ENCODE measurements at places on chromosomes 4 and X.

DNA sequence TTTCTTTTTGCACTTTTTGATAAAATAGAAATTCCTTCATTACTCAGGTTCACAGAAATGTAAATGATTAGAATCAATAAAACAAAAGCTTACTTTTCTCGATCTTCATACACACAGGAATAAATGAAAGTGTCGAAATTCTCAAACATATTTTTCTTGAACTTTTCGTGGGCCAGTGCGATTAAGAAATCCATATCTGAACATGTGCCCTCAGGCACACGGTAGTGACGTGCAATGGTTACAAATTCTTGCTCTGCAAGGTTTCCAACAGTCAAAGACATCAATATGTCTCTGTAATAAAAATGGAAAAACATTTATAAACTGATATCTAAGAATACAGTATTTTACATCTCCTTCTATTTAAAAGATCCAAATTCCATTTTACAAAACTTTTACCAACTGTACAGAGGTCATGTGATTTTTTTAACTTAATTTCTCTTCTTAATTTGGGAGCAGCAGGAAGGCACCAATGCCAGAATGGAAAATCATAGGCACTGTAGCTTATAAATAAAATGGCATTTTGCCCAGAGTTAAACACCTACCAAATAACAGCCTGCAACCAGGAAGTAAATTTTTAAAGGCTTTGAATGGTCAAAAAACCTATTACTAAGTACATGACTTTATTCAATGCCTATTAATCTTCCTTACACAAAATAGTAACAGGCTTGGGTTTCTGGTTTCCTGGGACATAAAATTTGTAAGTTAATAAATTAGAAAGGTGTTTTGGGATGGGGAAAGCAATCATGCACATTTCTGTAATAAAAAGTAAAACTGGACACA is 165.0 kb downstream of the EFHC2 start:
- H3K4me1 ChIP-seq = no peaks in the 10 kb centered on the region
- no peak for DNase-seq
- no peaks in the 10 kb centered on the region for H3K36me3 ChIP-seq
- H3K4me3 ChIP-seq = no peak overlapping the region
- no peak overlapping the region for H3K27ac ChIP-seq
- H3K27me3 ChIP-seq = no peaks in the 10 kb centered on the region

GRCh38 chrX:119729408-119730201 is 28.8 kb upstream of the SOWAHD start:
- H3K27ac ChIP-seq = no peak overlapping the region
- H3K36me3 ChIP-seq = no peaks in the 10 kb centered on the region

DNA sequence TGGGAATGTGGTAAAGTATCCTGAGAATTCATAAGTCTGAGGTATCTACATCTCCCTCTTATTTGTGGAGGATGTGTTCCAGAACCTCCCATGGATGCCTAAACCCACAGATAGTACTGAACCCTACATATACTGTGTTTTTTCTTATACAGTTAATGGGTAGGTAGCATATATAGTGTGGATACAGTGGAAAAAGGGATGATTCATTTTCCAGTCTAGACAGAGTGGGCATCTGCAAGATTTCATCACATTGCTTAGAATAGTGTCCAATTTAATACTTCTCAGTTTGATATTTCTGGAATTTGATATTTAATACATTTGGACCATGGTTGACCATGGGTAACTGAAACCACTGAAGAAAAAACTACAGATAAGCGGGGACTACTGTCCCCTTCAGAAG is 155.0 kb upstream of the ANKRD50 start:
- no peak overlapping the region for H3K4me3 ChIP-seq
- no peaks in the 10 kb centered on the region for H3K36me3 ChIP-seq
- no peak overlapping the region for H3K27ac ChIP-seq
- no peaks in the 10 kb centered on the region for H3K4me1 ChIP-seq
- DNase-seq = no peak
- no peaks in the 10 kb centered on the region for H3K27me3 ChIP-seq

GRCh38 chrX:35726176-35726575 is 72.0 kb upstream of the MAGEB16 start:
- H3K27ac ChIP-seq = no peak overlapping the region
- H3K4me1 ChIP-seq = no peaks in the 10 kb centered on the region
- no peaks in the 10 kb centered on the region for H3K36me3 ChIP-seq
- H3K27me3 ChIP-seq = no peaks in the 10 kb centered on the region

DNA sequence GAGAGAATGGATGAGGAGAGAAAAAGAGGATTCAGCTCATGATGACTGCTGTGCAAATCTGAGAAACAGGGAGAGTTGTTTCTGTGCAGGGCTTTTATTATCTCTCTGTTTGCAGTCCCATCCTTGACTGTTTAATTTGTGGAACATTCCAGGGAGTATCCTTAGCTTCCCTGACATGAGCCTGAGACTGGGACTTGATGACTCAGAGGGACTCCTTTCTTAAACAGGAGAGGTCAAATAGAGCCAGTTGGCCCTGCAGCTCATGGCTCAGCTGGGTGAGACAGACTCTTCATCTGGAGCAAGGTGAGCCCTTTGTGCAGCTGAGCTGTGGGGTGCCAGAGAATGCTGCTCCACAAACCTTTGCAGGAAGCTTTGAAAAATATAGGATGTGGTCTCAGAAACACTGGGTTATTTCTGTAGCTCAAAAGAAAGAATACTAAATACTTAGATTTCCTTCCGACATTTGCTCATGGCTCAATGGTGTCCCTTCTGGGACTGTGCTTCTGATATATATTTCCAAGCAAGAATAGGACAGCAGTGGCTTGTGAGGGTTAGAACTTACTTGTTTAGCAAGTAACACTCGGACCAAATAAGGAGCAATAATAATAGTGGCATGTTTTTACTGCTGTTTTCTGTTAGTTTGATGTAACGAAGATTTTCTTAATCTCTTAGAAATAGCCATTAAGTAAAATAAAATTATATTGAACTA is 14.5 kb downstream of the ARHGAP24 start:
- H3K27ac ChIP-seq = no peak overlapping the region
- H3K4me3 ChIP-seq = no peak overlapping the region
- DNase-seq = no peak
- no peaks in the 10 kb centered on the region for H3K36me3 ChIP-seq
- no peaks in the 10 kb centered on the region for H3K27me3 ChIP-seq

DNA sequence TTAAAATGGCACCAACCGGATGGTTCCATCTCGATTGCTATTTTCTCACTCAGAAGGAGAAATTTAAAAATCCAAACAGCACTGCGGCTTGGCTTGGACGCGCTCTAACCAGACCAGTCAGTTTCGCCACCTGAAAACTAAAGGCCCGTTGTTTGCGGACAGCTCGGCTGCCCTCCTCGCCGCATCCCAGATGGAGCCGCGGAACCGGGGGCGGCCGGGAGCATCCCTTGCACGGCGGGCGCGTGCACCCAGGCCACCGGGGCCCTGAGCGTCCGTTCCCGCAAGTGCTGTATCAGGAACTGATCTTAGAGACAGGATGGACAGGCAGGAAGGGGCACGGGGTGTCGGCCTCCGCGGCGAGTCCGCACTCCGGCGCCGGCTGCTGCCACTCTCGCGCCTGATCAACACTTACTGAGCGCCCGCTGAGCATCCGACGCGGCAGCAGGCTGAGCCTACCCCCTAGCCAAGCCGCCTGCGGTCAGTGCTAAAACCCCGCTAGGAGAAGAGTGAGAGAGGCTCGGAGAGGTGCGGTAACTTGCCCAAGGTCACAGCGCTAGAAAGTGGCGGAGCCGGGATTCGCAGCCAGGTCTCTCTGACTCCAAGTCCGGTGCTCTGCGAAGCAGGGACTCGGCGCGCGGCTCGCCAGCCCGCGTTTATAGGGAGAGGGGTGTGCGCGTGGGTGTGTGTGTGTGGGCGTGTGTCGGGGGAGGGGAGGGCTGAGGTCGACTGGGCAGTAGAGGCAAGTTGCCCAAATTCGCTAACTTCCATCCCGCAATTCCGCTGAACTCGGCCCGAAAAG is at the start of gene CITED1:
Gene CITED1 (minus strand): TSS at position 629 of the 799 bp plus-strand sequence. CDS start 3,045 bp downstream, outside the sequence.
- H3K4me3 ChIP-seq = peak within 1 kb of the TSS; percentile 93
- H3K27me3 ChIP-seq = peaks cover 69% of the 10 kb centered on the region
- DNase-seq = no peak
- no peaks in the 10 kb centered on the region for H3K36me3 ChIP-seq

DNA sequence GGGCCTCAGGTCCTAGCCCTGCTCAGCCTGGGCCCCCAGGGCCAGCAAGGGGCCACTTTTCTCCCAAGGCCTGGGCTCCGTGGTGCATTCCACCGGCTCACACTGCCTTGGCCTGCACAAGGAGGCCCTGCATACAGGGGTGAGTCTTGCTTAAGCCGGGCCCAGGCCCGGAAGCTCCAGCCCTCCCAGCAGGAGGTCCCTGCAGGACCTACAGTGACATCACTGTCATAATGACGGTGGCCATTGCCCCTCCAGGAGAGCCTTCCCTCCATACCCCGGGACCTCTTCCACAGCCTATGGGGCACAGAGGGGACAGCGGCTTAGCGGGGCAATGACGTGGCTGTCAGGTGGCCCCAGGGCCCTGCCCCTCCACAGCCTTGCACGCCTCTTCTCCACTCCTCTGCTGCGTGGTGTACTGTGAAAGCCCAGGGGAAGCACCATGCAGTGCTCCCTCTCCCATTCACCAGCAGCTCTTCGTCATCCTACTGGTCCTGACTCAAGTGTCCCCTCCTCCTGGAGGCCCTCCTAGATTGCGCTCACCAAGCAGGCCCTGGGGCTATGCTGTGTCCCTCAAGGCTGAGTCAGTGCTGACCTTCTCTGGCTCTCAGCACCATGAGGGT is 32.3 kb upstream of the AFAP1 start:
- peaks cover 79% of the 10 kb centered on the region for H3K4me1 ChIP-seq
- H3K27ac ChIP-seq = peak overlapping the region; percentile 98
- no peak for DNase-seq
- peak overlapping the region; percentile 92 for H3K4me3 ChIP-seq

DNA sequence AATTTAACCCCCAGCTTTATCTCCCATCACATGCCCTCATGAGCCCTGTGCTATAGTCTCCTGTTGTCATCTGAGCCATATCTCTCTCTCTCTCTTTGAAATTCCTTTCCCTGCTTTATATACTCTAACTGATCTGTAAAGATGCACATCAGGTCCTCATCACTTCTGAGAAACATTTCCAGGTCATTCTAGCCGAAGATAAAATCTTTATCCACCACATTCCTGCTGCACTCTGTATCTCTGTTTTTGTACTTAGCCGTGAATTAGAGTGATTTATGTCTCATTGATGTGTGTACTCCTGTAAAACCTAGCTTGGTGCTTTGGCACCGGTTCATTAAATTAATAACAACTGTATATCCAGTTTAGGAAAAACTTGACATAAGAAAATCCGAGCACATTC is 113.2 kb downstream of the AFF2 start:
- no peaks in the 10 kb centered on the region for H3K36me3 ChIP-seq
- H3K4me1 ChIP-seq = no peaks in the 10 kb centered on the region
- H3K27me3 ChIP-seq = no peaks in the 10 kb centered on the region
- H3K4me3 ChIP-seq = no peak overlapping the region
- no peak overlapping the region for H3K27ac ChIP-seq
- no peak for DNase-seq

DNA sequence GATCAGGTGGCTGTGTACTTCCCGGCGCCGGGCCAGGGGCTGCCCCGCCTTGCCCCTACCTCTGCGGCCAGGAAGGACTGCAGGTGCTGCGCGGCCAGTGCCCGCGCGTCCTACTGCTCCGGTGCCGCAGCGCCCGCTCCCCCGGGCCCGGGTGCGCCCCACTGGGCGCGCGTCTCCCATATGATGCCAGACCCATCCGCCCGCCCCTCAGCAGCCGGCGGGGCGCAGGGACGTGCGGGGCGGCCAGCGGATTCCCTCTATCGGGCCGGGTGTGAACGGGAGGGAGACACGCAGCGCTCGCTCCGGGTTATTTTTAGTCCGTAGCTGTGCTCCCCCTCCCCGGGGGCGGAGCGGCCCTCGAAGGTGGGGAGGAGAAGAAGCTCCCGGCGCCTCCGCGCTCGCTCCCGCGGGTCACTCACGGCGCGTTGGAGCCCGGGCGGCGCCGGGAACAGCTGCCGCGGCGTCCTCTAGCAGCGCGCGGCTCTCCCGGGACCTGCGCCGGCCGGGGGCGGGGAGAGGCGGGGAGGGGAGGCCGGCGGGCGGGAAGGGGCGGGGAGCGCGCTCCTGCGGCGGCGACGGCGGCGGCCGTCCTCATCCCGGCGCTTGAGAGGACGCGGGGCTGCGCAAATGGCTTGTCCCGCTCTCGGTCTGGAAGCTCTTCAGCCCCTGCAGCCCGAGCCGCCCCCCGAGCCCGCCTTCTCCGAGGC is 103.6 kb downstream of the UCHL1 start:
- no peak for DNase-seq
- H3K4me1 ChIP-seq = no peaks in the 10 kb centered on the region
- peaks cover 1% of the 10 kb centered on the region for H3K36me3 ChIP-seq
- peak overlapping the region; percentile 33 for H3K27ac ChIP-seq
- H3K27me3 ChIP-seq = peaks cover 51% of the 10 kb centered on the region
- no peak overlapping the region for H3K4me3 ChIP-seq

DNA sequence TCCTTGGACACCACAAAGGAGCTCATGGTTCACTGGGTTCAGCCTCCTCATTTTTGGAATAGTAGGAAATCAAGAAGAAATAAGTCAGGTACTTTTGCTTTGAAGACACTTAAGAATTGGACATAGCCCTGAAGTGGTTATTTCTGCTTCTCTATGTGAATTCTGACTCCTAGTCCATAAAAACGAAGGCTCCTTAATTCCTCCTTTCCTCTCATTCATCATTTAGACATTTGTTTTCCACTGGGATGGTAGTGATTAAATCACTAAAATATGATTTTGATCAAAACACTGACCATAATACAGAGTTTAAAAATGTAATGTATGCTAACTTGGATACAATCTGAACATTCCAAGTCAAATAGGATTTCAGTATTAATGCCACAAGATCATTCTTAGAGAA is 34.7 kb upstream of the CYP2U1 start:
- no peak for DNase-seq
- H3K36me3 ChIP-seq = peaks cover 2% of the 10 kb centered on the region
- no peaks in the 10 kb centered on the region for H3K4me1 ChIP-seq
- H3K27me3 ChIP-seq = peaks cover 58% of the 10 kb centered on the region

- no peak overlapping the region for H3K4me3 ChIP-seq
- no peaks in the 10 kb centered on the region for H3K4me1 ChIP-seq
- H3K27me3 ChIP-seq = no peaks in the 10 kb centered on the region
- H3K36me3 ChIP-seq = no peaks in the 10 kb centered on the region
Measured at GRCh38 chr4:22802876-22803275, 110.1 kb downstream of the GBA3 start.

All from central memory CD8-positive, alpha-beta T cell (primary cell).